Retina (tissue), 1 donor: ENCODE measurements at places on chromosomes 16 and 17.

- no peak for DNase-seq
These were observed 32.0 kb downstream of the LRRC75A start for GRCh38 chr17:16459855-16460550.

GRCh38 chr16:54363766-54364165, 77.2 kb upstream of the IRX3 start:
- DNase-seq: peak; percentile 15

DNA sequence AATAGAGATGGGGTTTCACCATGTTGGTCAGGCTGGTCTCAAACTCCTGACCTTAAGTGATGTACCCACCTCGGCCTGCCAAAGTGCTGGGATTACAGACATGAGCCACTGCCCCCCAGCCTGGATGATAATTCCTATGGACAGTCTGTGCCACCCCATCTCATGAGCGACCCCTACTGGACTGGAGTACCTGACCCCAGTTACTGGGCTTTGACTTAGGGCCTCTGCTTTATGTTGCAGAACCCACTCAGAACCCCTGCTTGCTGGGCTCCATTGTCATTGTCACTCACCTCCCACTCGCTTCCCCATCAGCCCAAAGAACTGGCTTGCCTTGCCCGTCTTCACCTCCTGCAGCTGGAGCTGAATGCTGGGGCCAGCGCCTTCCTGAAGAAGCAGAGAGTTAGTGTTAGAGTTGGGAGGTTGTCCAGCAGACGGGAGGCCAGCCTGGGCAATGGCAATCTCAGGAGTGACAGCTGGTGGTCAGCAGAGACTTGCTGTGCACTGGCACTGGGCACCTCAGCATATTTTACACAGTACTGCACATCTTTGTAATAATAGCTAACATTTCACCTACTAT, 4.0 kb downstream of the TAC4 start:
- DNase-seq: no peak

- no peak for DNase-seq
These were observed 11.0 kb downstream of the HSD11B2 start for GRCh38 chr16:67441907-67442306.

DNA sequence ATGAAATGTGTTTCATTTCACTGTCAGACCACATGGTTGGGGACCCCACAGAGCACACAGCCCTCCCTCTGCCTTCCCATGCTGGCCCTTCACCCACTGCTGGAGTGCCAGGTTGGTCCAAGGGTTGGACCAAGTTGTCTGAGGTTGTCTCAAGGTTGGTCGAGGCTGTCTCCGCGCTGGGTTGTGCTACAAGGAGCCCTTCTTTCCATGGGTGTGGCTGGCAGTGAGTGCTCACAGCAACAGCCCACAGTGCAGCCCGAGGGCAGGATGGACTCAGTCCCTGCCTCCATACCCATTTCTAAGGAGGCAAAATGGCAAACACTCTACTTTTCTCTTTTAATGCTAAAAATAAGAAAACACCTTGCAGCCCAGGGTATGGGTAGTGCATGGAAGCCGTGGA, 35.8 kb upstream of the STH start:
- DNase-seq: no peak

GRCh38 chr17:29210879-29211278, 30.7 kb upstream of the MYO18A start:
- no peak for DNase-seq

- DNase-seq: no peak
These were observed 5.6 kb downstream of the CDH16 start for GRCh38 chr16:66913081-66913480.

GRCh38 chr17:13160296-13160695, 142.5 kb upstream of the ELAC2 start:
- no peak for DNase-seq

GRCh38 chr17:50946223-50946890, 80.2 kb upstream of the TOB1 start:
- no peak for DNase-seq

DNA sequence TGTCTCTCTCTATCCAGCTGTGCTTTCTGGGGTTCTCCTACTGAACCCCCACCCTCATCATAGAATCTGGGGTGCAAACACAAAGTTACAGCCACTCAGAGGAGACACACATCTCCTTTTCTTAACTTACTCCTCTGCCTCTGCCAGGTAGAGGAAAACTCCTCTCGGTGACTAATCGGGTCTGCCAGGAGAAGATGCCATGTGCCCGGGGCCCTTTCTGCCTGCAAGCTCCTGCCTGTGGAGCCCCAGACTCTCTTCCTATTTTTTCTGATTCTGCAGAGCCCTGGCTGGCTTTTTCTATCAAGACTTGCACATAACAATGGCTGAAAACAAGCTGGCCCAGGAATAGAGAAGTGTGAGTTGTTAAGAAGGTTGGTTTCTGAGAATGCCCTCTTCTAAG, 10.4 kb downstream of the SLC6A4 start:
- DNase-seq: no peak

DNA sequence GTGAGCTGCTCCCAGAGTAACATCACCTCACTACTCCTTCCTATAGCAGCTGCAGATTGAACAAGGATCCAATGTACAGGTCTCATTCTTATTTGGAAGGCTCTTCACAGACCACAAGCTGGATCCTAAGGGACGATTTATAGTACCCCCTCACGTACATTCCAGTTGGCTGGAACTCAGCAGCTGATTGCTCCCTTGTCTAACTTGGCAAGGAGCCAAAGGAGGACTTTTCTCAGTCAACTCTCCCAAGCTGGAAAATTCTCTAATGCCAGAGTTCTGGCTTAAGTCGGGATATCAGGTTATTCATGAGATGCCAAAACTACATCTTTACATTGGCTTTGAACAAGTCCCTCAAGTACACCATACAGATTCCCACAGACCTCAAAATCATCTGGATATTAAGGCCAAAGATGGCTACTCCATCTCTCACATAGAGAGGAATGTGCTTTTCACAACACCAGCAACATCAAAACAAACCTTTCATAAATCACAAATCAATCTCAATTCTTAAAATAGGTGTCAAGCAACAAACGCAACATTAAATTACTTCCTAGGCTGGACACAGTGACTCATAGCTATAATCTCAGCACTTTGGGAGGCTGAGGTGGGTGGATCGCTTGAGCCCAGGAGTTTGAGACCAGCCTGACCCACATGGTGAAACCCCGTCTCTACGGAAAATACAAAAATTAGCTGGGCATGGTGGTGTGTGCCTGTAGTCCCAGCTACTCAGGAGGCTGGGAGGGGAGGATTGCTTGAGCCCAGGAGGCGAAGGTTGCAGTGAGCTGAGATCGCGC, 39.3 kb downstream of the SMG6 start:
- no peak for DNase-seq

- no peak for DNase-seq
These were observed 186.0 kb downstream of the TANC2 start for GRCh38 chr17:63151941-63152523.

GRCh38 chr17:45155029-45155428, 6.6 kb upstream of the HEXIM2 start:
- no peak for DNase-seq

- DNase-seq: no peak
These were observed 50.4 kb downstream of the USP22 start for GRCh38 chr17:20992416-20992815.

DNA sequence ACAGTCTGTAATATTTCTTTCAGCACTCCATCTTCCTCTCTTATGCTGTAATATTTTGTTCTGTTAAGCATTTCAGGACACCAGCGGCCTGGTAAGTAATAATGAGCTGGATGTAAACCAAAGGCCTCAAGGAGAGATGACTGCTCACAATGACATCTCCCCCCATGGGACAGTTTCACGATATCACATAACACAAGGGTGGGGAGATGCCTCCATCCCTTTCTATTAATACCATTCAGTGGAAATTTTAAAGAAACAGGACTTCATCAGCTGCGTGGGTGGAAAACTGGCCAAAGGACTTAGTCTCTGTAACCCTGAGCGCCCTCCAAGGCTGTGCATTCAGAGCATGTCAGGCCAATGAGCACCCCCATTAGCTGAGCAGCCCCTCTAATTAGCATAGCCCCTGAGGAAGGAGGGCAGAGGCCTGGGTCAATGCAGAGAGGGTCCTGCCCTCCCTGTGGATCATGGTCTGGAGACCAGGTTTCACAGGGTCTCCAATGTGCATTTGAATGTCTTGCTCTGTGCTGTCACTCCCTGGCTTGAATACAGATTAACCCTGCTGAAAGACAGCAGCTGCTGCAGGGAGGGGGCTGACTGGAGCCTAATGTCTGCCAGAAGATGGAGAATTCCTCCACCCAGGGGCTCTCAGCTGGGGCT, 156.4 kb downstream of the HS3ST2 start:
- peak; percentile 40 for DNase-seq

- peak; percentile 71 for DNase-seq
These were observed 2.4 kb downstream of the TANC2 start for GRCh38 chr17:62968445-62968923.

DNA sequence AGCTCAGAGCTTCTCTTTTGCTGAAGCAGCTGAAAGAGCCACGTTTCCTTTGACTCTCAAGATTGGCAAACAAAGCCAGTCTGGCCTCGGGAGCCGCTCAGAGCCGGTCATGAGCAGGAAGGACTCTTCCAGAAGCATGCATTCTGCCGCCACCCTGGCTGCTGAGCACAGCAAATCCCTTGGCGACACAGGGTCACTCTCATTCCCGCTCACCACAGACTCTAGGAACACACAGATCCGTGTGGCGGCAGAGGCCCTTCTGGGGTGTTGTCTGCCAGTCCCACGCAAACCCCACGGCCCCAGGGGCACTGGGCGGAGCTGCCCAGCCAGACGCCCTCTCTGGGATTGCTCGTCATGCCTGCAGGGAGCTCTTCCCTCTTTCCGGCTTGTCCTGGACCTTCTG, 157.0 kb downstream of the C16orf95 start:
- peak; percentile 40 for DNase-seq

DNA sequence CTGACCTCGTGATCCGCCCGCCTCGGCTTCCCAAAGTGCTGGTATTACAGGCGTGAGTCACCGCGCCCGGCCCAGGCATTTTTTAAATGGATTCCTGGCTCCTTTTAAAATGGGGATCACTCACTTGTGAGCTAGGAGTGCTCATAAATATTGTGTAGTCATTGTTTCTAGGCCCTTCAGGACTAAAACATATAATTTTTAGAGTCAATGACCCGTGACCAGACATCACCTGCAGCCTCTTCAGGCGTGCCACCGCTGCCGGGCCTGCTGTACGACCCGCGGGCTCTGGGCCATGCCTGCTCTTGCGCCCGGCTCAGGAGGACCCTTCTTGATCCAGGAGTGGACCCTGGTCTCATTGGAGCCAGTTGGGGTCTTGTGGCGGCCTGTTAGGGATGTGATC, 30.8 kb downstream of the EFCAB5 start:
- no peak for DNase-seq

GRCh38 chr16:72124761-72125634, 31.4 kb downstream of the DHX38 start:
- DNase-seq: peak; percentile 87

GRCh38 chr16:54150861-54151260, 135.7 kb downstream of the IRX3 start:
- no peak for DNase-seq

- no peak for DNase-seq
These were observed 6.8 kb downstream of the CDIP1 start for GRCh38 chr16:4531811-4532210.

DNA sequence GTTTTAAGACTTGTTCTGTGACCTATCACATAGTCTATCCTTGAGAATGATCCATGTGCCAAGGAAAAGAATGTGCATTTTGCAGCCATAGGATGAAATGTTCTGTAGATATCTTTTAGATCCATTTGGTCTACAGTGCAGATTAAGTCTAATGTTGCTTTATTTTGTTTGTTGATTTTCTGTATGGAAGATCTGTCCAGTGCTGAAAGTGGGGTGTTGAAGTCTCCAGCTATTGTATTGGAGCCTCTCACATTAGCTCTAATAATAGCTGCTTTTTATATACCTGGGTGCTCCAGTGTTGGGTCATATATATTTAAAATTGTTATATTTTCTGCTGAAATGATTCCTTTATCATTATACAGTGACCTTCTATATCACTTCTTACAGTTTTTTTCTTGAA, 155.6 kb upstream of the MON1B start:
- no peak for DNase-seq

DNA sequence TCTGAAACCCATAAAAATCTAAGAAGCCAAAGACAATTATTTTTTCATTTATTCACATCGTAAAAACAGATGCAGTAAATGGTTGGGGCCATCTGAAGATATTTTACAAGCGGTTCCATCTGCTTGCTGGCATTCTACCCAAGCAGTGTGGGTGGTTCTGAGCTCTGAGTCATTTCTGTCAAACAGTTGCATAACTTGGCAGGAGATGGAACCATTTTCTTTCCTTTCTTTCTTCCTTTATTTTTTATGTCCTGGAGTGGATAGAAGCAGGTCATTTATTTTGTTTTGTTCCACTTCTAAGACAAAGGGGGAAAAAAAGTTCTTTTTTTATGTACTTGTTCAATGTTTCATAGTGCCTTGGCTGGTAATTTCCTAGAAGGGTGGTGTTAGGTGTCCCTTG, 1151.9 kb upstream of the GOT2 start:
- no peak for DNase-seq

DNA sequence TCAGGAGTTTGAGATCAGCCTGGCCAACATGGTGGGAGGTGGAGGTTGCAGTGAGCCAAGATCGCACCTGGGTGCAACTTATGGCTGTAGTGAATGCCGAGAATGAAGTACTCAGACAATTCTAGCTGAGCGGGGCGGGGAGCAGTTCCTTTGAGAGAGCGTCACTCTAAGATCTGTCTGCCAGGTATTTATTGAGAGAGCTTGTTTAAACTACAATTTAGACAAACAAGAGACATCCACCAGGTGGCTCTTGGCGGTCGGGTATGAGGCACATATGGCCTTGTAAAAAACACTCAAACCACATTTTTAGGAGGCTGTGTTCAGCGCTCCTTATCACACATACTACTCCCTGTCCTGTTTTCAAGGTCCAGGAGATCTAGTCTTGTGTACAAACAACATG, 40.6 kb upstream of the CDH1 start:
- no peak for DNase-seq

DNA sequence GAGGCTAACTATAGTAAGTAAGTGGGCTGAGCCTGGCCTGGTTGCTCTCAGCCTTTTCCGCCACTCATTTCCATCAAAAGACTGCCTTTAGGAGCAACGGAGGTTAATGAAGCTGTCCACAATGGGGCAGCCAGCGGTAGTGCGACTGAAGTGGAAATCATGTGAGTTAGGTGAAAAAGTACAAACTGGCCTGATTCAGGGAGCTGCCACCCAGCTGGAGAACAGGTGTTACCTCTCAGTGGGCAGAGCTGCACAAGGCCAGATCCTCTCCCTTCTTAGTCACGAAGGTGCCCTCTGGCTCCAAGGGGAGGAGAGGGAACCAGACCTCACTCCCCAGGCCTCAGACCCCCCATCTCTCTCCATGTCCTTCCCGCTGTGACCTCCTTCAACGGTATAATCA, 34.4 kb upstream of the CDRT4 start:
- no peak for DNase-seq

DNA sequence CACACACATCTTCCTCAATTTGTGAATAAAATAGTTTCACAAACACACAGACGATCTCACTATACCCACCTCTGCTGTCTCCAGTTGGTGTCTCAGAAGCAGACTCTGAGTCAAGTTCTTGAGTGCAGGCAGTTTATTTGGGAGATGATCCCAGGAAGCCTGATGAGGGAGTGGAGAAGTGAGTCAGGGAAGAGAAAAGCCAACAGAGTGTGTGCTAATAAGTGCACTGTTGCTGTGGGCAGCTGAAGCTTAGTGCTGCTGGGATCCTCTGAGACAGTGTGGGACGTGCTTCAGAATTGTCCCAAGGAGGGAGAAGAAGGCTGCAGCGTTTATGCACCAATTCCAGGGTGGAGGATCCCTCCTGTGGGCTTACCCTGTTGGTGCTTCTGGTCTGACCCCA, 423.2 kb upstream of the C16orf82 start:
- DNase-seq: no peak

- no peak for DNase-seq
These were observed 30.7 kb downstream of the CCR7 start for GRCh38 chr17:40534371-40535189.
